Naive B cell (primary cell): ENCODE measurements at places on chromosomes 1 and 21. TPM values are rescaled to one million over a fixed set of nuclear protein-coding genes. Genes with fewer than 3 reads are reported as not detected.

GRCh38 chr1:20823845-20824244, 36.7 kb upstream of the HP1BP3 start:
- DNase-seq: no peak

DNA sequence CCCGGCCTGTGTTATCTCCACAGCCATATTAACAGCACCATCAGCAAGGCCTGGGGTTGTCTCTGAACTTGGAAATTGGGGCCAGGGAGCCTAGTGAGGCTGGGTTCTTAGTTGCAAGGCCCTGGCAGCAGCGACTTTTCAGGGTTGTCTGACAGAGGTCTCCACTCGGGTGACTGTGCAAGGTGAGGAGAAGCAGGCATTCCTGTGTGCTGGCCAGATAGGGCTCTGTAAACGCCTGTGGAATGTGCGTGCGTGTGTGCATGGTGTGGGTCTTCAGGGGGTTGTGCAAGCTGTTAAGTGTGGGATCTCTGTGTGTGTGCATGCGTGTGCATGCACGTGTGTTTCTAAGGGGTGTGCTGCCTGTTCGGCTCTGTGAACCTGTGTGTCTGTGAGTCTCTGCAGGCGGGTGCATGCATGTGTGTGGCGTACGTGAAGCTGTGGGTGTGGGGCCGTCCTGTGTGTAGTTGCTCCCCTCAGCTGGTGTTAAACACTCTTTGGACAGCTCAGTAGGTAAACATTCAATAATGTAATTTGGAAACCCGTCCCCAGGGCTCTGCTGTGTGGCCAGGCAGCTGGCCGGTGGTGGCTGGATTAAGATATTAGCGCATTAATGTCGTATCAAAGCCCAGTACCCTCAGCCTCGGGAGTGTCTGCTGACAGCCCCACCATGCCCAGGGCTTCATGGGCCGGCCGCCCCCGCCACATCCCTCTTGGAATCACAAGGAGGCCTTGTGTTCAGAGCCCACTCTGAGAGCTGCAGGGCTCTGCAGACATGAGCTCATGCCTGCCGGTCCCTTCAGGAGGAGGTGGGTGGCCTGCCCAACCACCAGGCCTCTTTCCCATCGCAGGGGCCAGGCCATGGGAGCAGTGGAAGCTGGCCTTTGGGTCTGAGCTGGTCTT, 189.9 kb downstream of the FOXD2 start:
- no peak for DNase-seq

DNA sequence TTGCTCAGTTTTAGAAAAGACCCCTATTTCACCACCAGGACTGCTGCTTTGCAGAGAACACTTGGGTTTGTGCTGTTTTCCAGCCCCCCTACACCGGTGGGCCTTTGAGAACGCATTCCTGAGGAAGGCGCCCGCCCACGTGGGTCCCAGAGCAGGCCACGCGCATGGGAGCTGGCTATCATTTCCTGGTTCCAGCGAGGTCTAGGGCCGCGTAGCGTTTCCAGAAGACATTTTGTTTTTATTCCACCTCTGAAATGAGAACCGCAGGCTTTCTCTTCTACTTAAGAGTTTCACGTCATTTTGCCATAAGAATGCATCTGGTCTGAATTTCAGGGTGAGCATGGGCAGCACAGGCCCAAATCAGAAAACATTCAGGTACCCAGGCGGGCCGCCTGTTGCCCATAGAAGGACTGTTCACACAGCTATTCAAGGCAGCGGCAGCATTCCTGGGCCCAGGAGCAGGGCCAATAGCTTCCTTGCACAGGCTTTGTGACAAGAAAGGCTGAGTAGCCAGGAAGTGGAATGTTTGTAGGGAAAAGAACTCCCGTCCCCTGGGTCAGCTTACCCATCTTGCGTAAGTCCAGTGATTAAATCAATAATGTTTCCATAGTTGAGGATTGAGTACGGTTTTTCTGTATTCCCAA, 1.4 kb upstream of the KLHL21 start:
- no peak for DNase-seq

GRCh38 chr1:186829686-186830587, 1.2 kb downstream of the PLA2G4A start:
- no peak for DNase-seq

GRCh38 chr1:209675565-209676154, 448 bp downstream of the G0S2 start:
- DNase-seq: no peak

- no peak for DNase-seq
Measured at GRCh38 chr1:201752333-201752732, 76.6 kb upstream of the IPO9 start.

GRCh38 chr1:25746299-25747045, 53.5 kb upstream of the SELENON start:
- DNase-seq: no peak

DIRAS3 gene
- not detected for polyA plus RNA-seq

GBP6 gene
- polyA plus RNA-seq: not detected

F13B gene
- not detected for polyA plus RNA-seq

FMN2 gene
- not detected for polyA plus RNA-seq
